ENCODE measurements at places on chromosomes 13 and 19.

DNA sequence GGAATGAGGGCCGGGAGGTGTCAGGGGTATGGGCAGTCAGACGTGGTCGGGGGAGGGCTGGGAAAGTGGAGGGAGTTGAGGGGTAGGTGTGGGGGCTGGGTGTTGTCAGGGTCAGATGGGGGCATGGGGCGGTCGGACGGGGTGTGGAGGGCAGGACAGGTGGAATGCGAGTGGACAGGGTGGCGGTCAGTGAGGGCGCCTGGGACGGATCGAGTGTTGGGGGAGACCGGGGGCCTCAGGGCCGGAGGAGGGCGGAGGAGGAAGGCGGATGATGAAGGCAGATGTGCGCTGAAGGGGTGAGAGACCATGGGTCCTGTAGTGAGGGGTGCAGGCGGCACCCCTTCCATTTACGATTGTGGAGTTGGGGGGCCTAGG lies 5.7 kb downstream of the TBCB start:
- no peak for DNase-seq

DNA sequence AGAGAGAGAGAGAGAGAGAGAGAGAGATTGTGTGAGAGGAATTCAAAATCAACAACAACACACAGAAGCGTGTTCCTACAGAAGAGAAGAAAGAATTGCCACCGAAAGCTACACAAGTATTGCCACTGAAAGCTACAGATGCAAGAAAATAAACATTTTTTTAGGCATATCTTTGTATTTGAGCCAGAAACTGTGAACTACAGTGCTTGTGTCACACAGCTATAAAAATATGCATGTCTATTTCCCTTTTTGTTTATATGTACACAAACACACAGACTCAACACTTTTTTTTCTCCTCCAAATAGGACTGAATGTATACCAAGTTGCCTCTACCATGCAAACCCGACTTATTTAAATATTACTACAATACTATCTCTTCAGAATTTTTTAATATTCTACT lies 290.4 kb downstream of the SLITRK5 start:
- no peak for DNase-seq

DNA sequence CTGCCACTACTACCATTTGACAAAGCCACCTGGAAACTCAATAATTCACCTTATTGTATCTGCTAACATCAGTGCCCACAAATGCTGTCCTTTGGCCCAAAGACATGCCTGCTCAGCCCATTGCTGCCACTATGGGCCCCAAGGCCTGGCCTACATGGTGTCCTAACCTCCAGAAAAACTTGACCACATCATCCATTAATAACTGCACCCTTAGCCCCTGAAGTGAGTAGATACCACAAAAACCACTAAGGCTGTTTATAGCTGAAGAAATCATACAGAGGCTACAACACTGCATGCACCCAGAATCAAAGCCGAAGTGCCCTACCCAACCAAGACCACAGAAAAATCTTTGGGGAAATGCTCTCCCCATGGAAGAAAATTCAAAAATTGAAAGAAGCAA lies 932.8 kb upstream of the SLITRK6 start:
- no peak for DNase-seq

- no peak for DNase-seq
Measured at GRCh38 chr13:43611281-43612273, 175.2 kb downstream of the ENOX1 start.

DNA sequence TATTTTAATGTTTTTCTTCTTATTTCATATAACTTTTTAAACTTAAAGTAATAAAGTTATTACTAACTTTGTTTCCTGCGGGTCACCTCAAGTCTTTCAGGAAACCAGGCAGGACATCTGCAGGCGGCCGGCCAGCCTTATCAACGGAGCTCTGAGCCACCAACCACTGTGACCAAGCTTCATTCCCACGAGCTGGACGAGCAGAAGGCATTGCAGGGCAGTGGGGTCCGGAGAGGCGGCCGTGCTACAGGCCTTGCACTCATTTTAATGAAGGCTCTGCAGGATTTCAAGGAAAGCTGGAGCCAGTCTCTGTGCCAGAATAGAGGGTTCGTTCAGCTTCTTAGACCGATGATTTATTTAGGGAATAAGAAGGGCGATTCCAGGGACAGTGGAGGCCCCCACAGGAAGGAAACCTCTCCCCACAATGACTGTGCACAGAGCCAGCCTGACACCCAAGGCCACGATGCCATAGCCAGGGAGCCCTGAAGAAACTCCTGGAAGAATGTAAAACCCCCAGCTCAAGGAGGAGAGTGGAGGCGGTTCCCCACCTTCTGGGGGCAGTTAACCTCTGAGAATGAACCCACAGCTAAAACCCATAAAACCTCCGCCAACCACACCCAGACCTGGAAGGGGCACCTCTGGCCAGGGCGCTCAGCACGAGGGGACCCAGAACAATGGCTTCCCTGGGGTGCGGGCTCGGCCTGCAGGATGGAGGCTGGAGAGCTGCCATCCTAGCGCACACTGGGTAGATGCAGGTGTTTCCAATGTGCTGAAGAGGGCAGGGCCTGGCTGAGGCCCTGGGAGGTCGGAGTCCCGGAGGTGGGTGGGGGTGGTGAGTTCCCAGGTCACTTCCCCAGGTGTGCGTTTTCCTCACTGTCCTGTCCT lies 75.0 kb downstream of the RASA3 start:
- no peak for DNase-seq

- no peak for DNase-seq
Measured at GRCh38 chr19:45526143-45526542, 18.9 kb downstream of the VASP start.

- no peak for DNase-seq
Measured at GRCh38 chr19:4908781-4909155, 533 bp upstream of the UHRF1 start.

- no peak for DNase-seq
Measured at GRCh38 chr13:97125810-97126738, 96.1 kb upstream of the MBNL2 start.

DNA sequence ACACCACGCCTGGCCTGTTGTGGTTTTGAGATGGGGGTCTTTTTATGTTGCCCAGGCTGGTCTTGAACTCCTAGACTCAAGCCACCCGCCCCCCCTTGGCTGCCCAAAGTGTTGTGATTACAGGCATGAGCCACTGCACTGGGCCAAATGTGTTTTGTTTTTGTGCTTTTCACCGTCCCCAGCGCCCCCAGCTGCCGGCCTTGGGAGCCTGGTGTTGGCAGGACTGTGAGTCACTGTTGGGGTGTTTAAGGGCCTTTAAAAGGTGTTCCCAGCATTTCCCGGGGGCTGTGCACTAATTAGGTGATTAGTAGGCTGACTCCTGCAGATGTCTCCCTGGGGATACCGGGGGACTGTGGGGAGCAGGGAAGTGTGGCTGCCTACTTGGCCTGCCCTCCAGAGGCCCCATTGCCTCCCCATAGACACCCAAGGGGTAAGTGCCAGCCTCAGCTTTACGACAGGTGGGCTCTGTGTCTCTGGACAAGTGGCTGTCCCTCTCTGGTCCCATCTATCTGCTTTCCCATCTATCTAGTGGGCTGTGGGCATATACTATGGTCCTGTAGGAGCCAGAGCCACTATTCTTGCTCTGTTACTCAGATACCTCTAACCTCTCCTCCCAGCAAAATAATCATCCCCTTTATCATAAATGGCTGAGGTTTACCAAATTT lies 11.8 kb upstream of the TLE5 start:
- DNase-seq = no peak

- DNase-seq = no peak
Measured at GRCh38 chr13:30256713-30257467, 50.5 kb downstream of the KATNAL1 start.

- no peak for DNase-seq
Measured at GRCh38 chr13:108638901-108639300, 9.5 kb downstream of the MYO16 start.

DNA sequence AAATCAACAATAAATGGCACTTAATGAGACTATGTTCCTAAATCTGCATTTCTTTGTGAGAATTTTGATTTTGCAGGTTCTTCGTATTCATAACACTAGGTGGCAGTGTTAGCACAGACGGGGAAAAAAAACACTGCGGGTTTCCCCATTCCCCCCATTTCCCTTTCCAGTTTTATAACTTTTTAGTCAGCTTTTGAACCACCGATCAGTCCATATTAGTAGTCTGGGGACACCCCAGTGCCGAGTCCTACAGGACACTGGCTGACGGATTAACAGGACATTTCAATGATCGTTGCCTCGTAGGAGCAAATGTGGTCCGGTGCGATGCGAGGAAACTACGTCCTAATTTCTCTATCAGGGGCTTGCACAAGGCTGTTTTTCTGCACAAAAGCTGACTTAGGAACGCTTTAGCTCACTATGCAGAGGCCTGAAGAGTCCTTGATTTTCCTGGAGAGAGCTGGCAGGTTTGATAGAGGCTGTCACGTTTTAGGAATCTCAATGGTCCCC lies 234.3 kb downstream of the LMO7 start:
- DNase-seq = peak; percentile 3

GRCh38 chr19:38093587-38093986 lies 130.4 kb downstream of the DPF1 start:
- DNase-seq = no peak

DNA sequence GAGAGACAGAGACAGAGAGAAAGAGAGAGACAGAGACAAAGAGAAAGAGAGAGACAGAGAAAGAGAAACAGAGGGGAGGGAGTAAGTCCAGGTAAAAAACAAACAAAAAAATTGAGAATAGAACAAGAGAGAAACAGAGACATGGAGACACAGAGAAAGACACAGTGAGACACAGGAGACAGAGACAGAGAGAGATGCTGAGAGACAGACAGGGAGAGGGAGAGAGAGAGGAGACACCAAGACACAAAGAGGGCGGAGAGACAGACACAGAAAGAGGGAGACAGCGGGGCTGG lies 5.8 kb upstream of the PROZ start:
- no peak for DNase-seq

Measured in stimulated activated CD4-positive, alpha-beta T cell treated with anti-CD3 and anti-CD28 coated beads, Interleukin-15, amount 100 ng/mL, for 1 hour (primary cell).